ENCODE measurements at places on chromosomes 6 and 20. TPM values are rescaled to one million over a fixed set of nuclear protein-coding genes. Genes with fewer than 3 reads are reported as not detected.

DNA sequence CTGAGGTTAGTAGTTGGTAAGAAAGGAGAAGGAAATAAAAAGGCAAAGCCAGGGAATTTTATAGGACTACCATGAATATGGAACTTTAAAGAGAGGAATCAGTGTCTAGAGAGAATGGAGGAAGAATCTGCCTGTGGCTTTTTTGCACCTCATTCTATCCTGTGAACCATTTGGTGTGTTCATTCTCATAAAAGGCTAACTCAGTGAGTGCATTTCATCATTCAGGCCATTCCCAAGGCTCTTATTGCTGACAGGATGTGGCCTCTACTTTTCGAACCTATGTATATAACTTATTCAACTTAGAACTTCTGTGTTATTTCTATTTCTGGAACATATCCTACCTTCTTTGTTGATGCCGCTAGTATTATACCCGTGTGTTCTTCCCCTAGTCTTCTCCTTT is 27.1 kb downstream of the HSF2 start:
- DNase-seq = no peak

- DNase-seq = no peak
These were observed 30.8 kb downstream of the AGPAT4 start for GRCh38 chr6:161242779-161243693.

NPBWR2 gene
- polyA plus RNA-seq = not detected

- no peak for DNase-seq
These were observed 95.4 kb upstream of the FOXQ1 start for GRCh38 chr6:1216488-1216974.

DNA sequence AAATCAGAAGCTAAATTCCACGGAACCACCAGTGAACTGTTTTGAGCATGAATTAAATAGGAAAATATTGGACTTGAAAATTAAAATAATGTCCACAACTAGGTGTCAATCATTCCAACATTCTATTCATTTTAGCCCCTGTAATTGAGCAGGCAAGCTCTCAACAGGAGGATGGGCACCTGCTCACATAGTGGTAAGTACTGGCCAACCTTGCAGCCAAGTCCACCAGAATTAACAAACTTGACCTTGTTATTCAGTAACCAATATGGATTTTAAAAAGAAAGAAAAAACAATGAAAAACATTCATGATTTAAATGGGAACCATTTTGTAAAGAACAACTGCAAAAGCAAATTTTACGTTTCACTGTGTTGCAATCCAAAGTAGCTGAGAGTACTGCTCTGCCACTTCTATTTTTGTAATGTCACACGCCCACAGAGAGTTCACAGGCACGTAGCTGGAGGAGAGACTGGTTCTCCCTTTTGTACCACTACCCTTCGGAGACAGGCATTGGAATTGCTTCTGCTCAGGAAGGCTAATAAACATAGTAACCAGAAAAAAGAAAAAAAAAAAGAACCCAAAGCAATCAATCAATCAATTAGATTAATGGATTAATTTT is 75.2 kb upstream of the F13A1 start:
- DNase-seq = no peak
